ENCODE measurements at places on chromosomes 5 and 9.

- DNase-seq: no peak
These were observed 27.7 kb downstream of the ARHGEF37 start for GRCh38 chr5:149608936-149609545.

DNA sequence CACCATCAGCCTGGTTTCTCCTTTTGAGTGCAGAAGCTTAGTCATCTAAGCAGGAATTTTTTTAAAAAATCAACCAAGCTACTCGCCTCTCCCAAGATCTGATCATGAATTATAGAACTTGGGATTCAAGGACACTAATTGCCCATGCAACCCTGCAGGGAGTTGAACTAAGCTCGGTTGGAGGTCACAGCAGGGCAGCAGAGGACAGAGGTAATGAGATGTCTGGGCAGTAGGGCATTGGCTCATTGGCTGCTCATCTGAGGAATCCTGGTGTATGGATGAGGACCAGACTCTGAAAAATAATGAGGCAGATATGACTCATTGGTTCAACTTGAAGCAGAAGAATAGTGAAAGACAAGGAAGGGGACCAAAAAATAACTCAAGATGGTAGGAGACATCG is 111.8 kb upstream of the TLE1 start:
- DNase-seq: no peak

GRCh38 chr5:176787676-176788075 is 22.7 kb upstream of the UNC5A start:
- DNase-seq: no peak

- no peak for DNase-seq
These were observed 92.5 kb downstream of the IRX2 start for GRCh38 chr5:2658881-2659470.

- no peak for DNase-seq
These were observed 115.7 kb downstream of the FSTL4 start for GRCh38 chr5:133496631-133497030.

- DNase-seq: no peak
These were observed 56.5 kb downstream of the CAST start for GRCh38 chr5:96718635-96719077.

- DNase-seq: peak; percentile 71
These were observed 9.7 kb downstream of the TIGD6 start for GRCh38 chr5:149990518-149991376.

GRCh38 chr5:35856765-35857351 is at the start of gene IL7R:
TSS of gene IL7R (plus strand) at chr5:35856891. CDS start at chr5:35856978, 87 bp downstream.
- DNase-seq: no peak

GRCh38 chr5:133489632-133490031 is 122.7 kb downstream of the FSTL4 start:
- DNase-seq: no peak

GRCh38 chr5:64180661-64181343 is 15.2 kb downstream of the RNF180 start:
- DNase-seq: no peak

- no peak for DNase-seq
These were observed 9.9 kb upstream of the ANGPTL2 start for GRCh38 chr9:127132375-127132774.

- DNase-seq: no peak
These were observed 150.2 kb upstream of the KLF9 start for GRCh38 chr9:70564468-70565335.

DNA sequence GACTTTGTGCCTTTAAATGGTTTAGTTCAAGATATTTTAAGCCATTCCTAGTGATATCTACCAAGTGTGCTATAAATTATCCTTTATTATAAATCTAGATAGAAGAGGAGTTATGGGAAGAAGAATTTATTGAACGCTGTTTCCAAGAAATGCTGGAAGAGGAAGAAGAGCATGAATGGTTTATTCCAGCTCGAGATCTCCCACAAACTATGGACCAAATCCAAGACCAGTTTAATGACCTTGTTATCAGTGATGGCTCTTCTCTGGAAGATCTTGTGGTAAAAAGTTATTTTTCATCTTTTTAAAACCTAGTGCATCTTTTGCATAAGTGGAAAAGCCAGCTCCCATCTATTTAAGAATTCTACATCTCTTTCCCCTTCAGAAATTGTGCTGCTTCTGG is 18.6 kb downstream of the SLC23A1 start:
- no peak for DNase-seq

DNA sequence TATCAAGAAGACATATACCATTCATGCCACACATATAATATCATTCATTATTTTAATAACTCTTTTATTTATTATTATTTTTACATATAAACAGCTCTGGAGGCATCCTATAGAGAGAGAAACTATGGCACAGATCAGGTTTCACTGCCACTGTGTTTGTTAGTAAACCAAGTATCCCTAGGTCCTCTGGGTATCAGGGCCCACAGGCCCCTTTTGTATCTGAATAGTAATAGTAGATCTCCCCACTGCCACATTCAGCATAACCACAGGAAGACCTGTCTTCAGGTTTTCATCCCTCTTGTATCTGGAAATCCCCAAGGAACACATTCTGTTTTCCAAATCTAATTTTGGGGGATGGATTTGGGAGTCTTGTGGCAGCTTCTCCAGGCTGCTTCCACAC is 94.0 kb downstream of the SPATA31D1 start:
- no peak for DNase-seq

GRCh38 chr5:43155394-43156096 is 34.8 kb downstream of the ZNF131 start:
- DNase-seq: no peak

DNA sequence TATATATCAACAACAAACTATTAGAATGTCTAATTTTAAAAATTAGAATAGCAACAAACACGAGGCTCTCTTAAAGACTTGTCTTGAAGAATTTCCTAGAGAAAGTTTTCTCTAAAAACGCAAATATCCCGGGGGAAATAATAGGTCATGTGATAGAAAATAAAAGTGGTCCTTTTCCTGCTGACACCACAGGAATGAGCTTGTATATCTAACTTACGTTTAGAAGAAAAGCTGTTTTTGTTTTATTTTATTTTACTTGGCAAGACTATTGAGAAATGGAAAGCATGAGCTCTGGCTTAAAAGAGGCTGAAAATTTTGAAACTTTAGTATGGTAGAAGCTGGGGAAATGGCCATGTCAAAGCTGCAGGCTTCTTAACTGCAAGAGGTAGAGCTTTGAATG is 465.0 kb downstream of the AGTPBP1 start:
- peak; percentile 5 for DNase-seq

- no peak for DNase-seq
These were observed 198.2 kb upstream of the PCSK5 start for GRCh38 chr9:75692309-75692708.

GRCh38 chr9:77595426-77596095 is 52.6 kb downstream of the GNA14 start:
- DNase-seq: no peak

DNA sequence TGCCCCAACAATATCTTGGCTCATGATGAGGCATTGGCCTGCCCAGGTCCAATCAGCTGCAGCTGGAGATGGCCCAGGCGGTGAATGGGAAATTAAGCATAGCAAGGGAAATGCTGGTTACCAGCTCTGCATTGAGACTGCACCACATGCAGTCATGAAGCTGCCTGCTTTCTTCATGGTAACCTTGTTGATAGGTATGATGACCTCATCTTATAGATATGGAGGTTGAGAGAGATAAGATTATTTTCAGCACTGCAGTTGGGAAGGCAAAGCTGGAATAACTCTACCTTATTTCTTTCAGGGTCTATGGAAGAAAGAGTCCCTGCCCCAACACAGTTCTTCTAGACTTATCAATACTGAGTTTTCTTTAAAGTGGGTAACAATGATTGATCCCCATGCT is 180.1 kb downstream of the ICE1 start:
- DNase-seq: no peak

GRCh38 chr5:103464835-103465484 is 97.6 kb downstream of the NUDT12 start:
- DNase-seq: no peak

- DNase-seq: no peak
These were observed 8.3 kb downstream of the TMEM250 start for GRCh38 chr9:136110082-136111061.

GRCh38 chr9:98176391-98177259 is 15.8 kb downstream of the CORO2A start:
- no peak for DNase-seq

DNA sequence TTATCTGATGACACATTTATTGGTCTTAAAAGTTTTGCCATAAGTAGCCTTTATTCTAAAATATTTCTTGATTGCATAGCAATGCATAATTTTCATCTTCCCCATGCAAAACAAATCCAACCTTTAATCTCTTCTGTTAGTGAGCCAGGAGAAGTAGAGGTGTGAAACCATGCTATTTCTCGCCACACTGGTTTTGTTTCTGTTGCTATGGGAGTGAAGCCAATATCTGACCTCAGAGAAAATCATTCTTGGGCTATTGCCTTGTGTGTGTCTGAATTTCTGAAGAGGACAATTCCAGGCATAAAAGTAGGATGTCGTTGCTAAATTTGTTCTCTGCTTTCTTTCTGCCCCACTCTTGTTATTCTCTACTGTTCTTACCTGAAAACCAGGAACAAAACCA is 183.6 kb downstream of the PTTG1 start:
- no peak for DNase-seq

DNA sequence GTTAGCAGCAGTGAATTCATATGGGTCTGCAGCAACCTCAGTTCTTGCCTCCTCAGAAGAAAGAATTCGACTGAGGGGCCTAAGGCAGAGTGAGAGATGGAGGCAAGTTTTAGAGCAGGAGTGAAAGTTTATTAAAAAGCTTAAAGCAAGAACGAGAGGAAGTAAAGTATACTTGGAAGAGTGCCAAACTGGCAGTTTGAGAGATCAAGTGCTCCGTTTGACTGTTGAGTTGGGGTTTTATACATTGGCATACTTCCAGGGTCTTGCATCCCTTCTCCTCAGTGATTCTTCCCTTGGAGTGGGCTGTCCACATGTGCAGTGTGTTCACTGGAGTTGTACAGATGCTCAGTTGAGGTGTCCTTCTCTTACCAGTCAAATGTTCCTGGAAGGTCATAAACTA is 203.6 kb downstream of the SPATA31D1 start:
- DNase-seq: no peak

DNA sequence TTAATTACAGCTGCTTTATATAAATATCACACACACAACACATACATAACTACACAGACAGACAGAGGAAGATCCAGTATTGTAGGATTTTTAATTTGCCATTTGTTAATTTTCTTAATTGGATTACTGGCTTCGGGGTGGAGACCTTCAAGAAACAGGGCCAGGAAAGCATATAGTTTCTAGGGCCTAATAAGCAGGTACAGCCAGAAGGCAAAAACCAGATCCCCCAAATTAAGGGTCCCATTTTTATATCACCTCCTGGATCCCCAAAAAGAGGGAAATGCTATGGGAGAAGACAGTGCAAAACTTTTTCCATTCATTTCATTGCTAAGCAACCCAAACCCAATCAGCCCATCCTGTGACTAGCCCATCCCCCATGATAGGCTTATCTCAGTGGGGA is 373.3 kb upstream of the FAM174A start:
- DNase-seq: no peak

- no peak for DNase-seq
These were observed 175.2 kb downstream of the PSAT1 start for GRCh38 chr9:78472111-78472510.

DNA sequence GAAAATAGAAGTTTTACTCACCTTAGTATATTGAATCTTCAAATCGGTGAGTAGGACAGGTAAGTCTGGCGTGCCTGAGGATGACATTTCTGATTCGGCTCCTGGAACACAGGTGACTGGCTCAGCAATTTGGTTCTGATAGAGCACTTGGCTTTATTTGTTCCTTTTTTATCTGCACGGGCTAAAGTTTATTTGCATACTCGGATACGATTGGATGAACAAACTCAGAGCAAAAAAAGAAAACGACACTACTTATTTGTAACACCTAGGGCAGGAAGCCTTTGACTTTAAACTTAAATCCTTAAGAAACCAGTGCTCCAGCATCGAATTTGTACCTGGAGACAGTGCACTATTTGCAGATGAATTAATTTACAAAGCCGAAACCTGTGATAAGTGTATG is at the start of gene ALDH1A1:
TSS of gene ALDH1A1 (minus strand) at position 140 of the 400 bp plus-strand sequence. CDS start at position 87, 53 bp downstream.
- no peak for DNase-seq

DNA sequence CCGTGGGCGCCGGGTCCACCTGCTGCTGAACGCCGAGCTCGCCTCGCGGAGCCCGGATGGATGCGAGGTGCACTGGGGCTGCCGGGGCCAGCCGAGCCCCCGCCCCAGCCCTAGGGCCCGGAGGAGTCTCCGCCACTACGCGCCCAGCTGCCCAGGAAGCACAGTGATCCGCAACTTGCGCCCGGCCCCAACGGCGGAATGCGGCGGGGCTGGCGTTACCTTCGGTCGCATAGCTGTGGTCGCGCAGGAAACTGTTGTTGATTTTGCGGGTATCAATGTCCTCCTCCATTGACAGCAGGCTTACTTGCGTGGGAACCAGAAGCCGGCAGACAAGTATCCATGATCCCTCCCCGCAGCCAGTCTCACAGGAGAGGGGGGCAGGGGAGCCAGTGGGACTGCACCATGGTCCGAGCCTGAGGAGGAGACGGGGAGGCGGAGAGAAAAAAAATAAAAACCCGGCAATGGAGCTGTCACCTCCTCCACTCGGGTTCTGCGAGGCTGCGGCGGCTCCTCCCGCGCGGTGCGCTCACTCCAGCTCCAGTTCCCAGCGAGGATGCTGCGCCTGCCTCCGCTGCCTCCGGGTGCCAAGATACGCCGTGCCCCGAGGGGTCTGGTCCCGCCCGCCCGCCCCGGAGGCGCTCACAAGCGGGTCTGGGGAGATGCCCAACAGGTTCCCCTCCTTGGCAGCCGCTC is 628 bp downstream of the PPP2R2B start:
- no peak for DNase-seq

DNA sequence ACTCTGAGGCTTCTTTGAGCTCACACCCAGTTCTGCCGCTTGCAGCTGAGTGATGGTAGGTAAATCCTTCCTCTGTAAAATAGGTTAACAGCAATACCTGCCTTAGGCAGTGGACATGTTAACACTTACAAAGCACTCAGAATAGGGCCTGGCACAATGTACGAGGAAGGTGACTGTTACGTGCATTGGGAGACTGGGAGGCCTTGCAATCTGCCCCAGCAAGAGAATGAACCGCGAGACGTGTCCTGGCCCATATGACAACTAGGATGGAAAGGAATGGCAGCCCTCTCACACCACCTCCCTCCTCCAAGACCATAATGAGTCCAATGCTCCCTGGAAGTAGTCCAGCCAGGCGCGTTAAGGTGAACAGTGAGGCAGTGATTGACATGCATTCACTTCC is 23.1 kb upstream of the AKNA start:
- no peak for DNase-seq

GRCh38 chr5:14667770-14668169 is 3.3 kb downstream of the OTULIN start:
- no peak for DNase-seq

DNA sequence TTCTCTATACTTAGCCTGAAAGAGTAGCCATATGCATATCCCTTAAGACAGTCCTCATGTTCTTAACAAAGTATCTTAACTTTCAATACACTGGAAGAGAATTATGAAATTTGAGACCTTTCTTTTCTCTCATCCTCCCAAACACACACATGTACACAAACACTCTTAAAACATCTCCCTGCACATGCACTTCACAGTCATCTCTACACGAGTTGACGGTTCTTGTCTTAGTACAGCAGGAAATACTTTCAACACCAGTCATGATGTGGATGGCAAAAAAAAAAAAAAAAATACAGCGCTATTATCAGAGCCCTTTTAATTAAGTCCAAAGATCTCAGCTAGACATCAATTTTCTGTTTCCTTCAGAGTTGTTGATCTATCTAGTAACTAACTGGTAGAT is 43.6 kb upstream of the PCSK1 start:
- DNase-seq: no peak

- no peak for DNase-seq
These were observed 22.1 kb upstream of the TCERG1 start for GRCh38 chr5:146425023-146425422.

- peak; percentile 90 for DNase-seq
These were observed 82.8 kb downstream of the DCP2 start for GRCh38 chr5:113059232-113060040.

GRCh38 chr9:99057665-99058625 is 47.0 kb upstream of the TGFBR1 start:
- peak; percentile 95 for DNase-seq

All from astrocyte of the cerebellum (primary cell).